ENCODE measurements at places on chromosomes 16 and 17.

- DNase-seq, result no peak
Measured at GRCh38 chr16:23506606-23506994, 3.7 kb downstream of the GGA2 start.

GRCh38 chr17:57604771-57605674, 140.1 kb downstream of the CCDC182 start:
- DNase-seq, result no peak

GRCh38 chr16:83402967-83403366, 404.8 kb upstream of the HSBP1 start:
- peak; percentile 37 for DNase-seq

GRCh38 chr16:66988197-66988788, at the start of gene CES4A:
CES4A (plus strand) TSS chr16:66988589; CDS start chr16:66988773, 184 bp downstream.
- DNase-seq, result no peak

DNA sequence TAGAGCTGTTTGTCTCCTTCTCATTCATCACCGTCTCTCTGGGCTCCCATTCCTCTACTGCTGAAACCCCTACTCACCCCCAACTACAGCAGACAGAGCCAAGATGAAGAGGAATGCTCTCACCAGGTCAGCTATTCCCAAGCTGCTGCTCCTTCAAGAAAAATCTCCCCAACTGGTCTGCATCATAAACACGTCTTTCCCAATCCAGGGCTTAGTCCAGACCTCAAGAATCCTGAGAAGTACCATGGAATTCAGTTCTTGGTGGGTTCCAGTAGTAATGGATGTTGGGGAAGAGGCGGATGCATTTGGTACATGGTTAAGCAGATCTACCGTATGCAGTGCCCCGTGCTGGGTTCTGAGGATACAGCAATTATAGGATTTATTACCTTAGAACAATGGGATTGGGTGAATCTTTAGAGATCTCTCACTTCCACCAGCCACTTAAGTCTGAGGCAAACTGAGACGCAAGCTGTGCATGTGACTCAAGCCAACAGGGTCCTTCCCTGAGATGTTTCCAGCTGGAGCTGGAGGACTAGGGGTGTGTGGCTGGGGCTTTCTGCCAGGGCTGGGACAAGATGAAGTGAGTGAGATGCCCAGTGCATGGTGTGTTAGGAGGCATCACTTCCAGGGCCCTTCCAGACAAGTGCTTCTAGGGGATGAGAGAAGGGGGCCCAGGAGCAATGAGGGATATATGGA, 232.7 kb upstream of the CDH5 start:
- DNase-seq, result no peak

GRCh38 chr17:72022328-72023275, 98.2 kb upstream of the SOX9 start:
- DNase-seq, result no peak

DNA sequence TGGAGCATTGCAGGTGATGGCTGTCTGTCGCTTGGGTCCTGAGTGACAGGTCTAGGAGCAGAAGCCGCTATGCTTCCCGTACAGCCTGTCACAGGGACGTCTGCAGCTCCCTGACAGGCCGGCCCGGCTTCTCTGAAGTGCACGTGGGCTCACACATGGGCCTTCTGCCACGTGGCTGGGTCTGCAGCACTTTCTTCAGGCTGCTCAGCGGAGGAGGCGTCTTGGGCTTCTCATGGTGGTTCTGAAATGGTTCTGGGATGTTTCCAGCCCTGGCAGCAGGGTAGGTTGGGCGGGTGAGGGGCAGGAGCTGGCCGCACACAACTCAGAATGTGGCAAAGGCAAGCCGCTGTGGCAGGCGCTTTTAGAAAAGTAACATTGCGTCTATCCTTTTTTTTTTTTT, 80.3 kb upstream of the ZNF750 start:
- no peak for DNase-seq

GRCh38 chr17:4584917-4585637, 748 bp downstream of the SMTNL2 start:
- peak; percentile 66 for DNase-seq

DNA sequence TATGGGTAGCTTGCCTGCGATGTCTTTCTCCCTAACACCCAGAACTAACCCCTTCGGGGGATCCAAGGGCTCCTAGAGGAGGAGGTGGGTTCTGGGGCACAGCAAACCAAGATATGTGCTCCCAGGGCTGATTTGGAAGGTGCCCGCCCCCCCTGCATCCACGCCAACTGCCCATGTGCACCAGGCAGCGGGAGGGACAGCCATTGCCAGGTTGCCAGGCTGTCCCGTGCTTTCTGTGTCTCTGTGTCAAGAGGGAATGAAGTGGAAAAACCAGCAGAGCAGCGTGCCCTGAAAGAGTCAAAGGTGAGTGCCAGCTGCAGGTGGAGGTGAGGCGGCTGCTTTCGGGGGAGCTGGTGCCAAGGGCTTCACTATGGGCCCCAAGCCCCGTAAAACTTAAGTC, 6.4 kb downstream of the TEKT5 start:
- DNase-seq, result peak; percentile 25

DNA sequence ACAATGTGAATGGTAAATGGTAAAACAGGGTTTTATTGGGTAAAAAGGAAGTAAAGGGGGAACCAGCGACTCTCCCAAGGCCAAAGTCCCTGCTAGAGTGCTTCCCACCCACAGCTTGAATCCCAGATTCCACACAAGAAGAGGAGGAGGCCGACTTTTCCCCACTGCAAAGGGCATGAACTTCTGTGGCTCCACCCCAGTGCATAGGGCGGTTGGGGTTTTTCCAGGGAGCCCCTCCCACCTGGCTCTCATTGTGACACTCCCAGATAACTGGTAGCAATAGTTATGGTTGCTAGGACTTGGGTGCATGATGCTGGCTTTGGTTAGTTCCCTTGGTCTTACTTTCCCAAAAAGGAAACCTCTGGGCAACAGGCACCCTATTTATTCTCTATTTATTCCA, 666.0 kb upstream of the CA10 start:
- no peak for DNase-seq

DNA sequence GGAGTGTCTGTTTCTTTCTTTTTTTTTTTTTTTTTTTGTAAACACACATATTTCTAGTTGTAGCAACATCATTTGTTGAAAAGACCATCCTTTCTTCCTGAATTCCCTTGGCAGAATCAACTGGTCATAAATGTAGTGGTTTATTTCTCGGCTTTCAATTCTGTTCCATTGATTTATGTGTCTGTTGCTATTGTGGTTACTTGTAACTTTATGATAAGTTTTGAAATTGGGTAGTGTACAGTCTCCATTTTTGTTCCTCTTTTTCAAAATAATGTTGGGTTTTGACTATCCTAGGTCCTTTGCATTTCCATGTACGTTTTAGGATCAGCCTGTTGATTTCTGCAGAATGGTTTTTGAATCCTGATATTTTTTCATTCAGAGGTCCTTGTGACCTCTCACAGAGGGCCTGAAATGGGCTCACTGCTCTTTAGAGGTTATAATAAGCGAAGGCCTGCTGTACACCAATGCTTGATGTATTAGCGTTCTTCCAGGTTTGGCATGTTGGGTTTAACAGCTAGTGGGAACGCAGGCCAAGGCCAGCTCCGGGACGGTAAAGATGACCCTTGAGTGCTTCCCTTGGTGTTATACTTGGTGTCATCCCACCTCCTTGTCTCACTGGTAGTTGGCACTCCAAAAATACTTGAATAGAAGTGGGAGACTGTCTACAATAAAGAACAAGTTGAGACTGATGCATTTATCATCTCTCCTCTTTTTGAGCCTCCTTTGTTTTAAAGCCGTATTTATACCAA, 43.8 kb downstream of the ZNRF1 start:
- DNase-seq, result no peak

DNA sequence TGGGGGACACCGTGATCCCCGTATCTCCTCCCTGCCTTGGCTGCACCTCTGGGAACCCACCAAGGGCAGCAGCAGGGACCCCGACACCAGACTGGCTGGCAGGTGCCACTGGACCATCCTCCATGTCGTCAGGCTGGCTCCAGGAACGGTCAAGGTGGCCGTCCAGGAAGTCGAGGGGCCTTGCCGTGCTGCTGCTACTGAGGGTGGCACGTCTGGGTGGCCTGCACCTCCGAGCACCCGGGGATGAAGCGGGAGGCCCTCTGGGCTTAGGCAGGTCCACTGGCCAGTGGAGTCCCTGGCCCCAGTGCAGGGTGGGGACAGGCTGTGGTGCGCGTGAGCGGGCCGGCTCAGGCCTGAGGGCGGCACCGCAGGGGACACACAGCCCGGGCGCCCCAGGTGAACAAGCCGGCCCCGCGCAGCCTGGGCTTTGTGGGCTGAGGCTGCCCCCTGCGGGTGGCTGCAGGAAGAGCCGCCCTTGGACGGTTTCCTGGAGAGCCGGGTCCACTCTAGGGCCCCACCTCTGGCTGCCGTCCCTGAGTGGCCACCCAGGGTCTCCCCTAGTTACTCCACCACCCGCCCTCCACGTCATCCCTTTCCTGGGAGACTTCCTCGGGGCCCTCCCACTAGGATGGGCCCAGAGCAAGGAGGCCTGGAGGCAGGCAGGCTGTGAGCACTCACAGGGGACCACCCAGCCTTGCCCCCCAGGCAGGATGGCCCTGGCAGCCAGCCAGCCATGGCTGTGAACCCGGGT, 42.8 kb upstream of the ZC3H18 start:
- DNase-seq, result peak; percentile 71

GRCh38 chr17:68710035-68710780, 109.0 kb upstream of the FAM20A start:
- no peak for DNase-seq

DNA sequence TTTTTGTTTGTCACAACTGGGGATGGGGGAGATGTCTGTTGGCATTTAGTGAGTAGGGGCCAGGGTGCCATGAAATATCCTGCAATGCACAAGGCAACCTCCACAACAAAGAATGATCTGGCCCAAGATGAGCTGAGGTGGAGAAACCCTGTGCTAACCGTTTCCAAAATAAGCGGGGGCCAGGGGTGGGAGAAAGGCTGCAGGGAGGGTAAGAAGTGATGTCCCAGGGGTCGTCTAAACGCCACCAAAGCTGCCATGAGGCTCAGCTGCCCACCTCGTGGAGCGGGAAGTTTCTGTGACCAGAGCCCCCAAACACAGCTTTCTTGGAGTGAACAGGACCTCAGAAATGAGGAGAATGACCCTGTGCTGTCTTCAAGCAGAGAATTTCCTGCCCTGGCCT, 76.5 kb upstream of the CDH5 start:
- no peak for DNase-seq

GRCh38 chr17:57966875-57967274, 11.7 kb upstream of the CUEDC1 start:
- no peak for DNase-seq

GRCh38 chr17:38596651-38597050, 9.1 kb downstream of the SRCIN1 start:
- DNase-seq, result no peak

DNA sequence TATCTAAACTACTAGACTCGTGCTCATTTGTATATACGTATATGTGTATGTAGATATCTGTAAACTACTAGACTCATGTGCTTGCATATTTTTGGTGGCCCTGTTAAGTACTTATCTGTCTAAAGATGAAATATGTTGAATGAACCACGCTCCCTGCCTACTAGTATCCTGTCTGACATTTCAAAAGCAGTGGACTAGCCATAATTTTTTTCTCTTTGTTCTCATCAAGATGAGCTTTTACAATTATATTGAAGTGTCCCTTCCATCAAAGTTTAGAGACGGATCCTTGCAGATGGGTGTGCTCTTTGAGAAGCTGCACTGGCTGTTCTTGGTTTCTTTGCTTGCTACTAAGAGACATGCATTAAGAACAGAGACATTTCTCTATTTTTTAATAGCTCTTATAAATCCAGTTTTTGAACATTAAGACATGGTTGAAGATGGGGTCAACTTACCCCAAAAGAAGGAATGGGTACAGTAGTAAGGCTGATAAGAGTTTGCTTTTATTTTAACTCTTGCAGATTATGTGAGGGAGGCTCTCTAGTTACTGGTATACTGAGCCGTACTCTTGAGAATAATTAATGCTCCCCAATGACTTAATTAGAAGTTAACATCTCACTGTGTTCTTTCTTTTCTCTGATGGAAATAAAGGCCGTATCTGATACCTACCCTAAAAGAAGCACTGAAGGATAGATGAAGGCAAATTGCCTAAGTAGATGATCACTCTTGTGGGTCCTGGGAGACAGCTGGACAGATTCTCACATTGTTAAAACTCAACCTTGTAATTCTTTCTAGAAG, 3.4 kb downstream of the CNTNAP4 start:
- DNase-seq, result no peak

DNA sequence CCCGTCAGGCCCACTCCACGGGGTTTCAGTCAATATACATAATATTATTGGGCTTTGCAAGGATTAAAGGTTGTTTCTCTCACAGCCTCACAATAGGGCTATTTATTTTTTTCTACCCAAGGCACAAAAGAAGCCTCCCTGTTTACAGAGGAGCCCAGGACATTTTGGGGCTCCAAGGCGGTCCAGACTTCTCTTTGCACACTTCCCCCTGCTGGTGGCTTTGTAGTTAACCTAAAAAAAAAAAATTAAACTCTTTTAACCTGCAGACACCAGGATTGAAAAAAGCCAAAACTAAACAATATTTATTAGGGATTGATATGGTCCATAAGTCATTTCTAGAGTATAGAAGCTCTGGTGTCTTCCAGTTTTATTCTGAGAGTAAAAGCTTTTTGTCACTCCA, 169.7 kb upstream of the ZFHX3 start:
- DNase-seq, result peak; percentile 3

DNA sequence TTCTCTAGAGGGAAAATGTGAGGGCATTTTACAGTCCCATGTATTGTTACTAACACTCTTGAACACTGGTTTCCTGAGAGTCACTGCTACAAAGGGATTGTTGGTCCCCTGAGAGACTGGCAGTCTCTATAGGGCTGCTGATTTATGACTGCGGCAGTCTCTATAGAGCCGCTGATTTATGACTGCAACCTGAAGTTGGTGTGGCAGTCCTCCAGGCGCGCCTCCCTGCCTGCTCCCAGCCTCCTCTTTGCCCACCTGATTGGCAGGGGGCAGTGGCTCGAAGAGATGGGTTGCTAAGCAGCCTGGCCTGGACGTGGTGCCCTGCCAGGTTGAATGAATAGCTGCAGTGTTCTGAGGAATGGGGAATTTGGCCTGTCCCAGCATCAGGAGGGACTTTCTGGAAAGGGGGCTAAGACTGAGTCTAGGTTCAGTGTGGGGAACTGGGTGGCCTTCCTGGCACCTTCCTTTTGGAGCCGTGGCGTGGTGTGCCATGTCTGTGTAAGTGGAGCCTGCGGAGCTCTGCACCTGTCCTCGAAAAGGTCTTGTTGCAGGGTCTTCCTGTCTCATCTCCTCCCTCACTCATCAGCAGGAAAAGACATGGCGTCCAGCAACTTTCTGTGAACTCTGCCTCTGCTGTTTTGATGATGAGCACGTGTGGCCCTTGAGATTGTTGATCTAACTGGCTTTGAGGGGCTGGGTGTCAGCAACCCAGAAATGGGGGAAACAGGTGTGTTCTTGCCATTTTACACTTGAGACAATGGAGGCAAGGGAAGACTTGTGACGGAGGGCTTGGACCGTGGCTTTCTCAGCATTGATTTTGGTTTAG, 24.9 kb downstream of the SAP30BP start:
- DNase-seq, result no peak

GRCh38 chr17:65514082-65514481, 47.4 kb downstream of the AXIN2 start:
- DNase-seq, result no peak

GRCh38 chr17:13736916-13737315, 135.2 kb upstream of the HS3ST3A1 start:
- DNase-seq, result no peak

All from NCI-H526 (cell line).